ENCODE measurements at places on chromosomes 13 and 19.

DNA sequence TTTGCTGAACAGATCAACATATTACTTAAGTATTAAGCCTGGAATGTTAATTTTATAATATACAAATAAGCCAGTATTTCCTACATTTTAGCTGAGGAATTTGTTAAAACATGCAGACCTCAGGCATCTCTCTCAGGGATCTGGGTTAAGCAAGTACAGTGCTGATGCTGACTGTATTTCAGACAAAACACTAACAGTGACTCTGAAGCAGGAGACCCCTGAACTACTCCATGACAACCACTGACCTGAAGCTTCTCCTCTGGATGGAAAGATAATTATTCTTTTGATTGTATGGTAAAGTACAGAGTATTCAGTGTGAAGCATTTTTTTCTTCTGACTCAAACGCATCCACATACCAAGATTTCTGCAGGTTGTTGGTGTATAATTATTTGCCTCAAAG is 680.8 kb downstream of the LIG4 start:
- no peak for DNase-seq

GRCh38 chr13:67854990-67855389 is 624.9 kb upstream of the PCDH9 start:
- DNase-seq, result no peak

- no peak for DNase-seq
These were observed 34.6 kb downstream of the CEBPG start for GRCh38 chr19:33408116-33408515.

DNA sequence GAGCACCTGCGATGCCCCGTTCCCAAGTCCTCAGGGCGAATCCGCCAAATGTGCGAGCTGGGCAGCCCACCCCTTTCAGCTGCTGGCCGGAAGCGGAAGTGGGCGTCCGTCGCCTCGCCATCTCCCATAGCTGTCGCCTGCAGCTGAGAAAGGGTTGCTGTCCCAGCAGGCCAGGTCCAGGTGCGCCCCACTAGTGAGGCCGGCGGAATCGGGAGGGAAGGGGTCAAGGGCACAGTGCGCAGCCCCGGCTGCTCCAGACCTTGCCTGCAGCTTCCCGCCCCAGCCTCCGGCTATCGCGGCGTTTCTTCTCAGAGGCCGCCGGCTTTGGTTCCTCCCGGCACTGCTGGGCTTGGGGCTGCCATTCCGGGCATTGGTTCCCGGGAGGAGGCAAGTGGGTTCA is at the start of gene ZNF177:
ZNF177 (plus strand) TSS at position 109 of the 400 bp plus-strand sequence. CDS start 15,299 bp downstream, outside the sequence.
- no peak for DNase-seq

GRCh38 chr13:48729856-48730255 is 76.1 kb downstream of the CYSLTR2 start:
- DNase-seq, result no peak

GRCh38 chr19:18992696-18993095 is 40.6 kb downstream of the SUGP2 start:
- no peak for DNase-seq

DNA sequence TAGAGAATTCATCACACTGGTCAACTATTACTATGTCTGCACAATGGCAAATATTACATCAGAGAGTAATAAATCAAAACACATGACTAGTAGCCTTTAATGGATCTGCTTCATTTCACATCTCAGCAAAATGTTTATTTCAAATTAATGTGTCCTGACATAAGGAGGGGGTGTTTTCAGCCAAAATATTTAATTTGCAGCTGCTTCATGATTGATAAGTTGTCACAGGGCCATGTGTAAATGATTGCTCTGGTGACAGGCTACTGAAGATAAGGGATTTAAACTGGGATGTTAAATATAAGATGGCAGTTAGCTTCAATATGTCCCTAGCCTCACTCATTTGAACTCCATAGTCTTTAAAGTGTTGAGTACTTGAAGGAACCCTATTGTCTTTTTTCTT is 303.3 kb downstream of the OXGR1 start:
- DNase-seq, result no peak

GRCh38 chr13:77894743-77895142 is 23.9 kb downstream of the EDNRB start:
- DNase-seq, result no peak

DNA sequence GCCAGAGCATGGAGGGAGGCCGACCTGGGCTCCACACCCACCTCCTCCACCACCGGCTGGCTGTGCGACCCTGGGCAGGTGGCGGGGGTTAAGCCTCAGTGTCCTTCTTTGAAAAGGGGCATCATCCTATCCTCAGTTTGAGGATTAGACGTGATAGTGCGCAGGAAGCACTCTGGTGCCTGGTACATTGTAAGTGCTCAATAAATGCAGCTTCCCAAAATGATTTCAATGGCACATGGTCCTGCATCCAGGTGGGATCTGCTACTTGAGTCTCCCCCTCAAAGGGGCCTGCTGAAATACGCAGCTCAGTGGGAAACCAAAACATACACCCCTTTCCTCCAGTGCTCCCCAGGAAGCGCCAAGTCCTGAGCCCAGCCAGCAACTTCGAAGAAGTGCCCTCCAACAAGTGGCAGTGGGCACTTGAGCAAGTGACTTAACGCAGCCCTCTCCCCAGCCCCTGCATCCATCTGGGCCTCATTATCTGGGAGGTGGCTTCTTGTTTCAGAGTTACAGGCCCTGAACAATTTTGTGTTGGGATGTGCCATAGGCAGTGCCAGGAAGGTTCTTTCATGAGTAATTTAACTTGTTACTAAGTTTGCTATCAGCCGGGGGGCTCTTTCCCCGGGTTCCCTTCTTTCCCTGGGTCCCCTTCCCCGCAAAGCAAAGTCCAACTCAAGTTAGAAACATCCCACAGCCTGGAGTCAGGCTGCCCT is 17.9 kb downstream of the ACTN4 start:
- DNase-seq, result no peak

DNA sequence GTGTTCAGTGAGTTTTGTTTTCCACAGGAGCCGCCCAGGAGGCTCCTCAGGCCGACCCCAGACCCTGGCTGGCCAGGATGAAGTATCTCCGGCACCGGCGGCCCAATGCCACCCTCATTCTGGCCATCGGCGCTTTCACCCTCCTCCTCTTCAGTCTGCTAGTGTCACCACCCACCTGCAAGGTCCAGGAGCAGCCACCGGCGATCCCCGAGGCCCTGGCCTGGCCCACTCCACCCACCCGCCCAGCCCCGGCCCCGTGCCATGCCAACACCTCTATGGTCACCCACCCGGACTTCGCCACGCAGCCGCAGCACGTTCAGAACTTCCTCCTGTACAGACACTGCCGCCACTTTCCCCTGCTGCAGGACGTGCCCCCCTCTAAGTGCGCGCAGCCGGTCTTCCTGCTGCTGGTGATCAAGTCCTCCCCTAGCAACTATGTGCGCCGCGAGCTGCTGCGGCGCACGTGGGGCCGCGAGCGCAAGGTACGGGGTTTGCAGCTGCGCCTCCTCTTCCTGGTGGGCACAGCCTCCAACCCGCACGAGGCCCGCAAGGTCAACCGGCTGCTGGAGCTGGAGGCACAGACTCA is 12.9 kb downstream of the B3GNT3 start:
- DNase-seq, result no peak

DNA sequence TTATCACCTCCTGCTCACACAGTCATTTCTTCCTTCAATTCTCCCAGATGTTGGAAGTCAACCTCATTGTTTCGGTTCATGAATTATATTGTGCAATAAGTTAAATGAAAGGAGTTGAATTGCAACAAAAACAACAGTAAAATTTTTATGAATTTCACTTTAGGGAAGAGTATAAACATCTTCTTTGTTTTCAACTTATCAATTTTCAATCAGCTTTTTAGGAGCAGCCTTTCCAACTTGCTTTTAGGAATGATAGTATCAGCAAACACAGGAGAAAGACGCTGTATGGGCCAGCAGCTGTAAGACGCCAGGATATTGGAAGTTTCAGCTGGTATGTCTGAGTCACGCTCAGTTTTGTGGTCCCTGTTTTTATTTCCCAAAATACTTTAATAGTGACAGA is 132.5 kb upstream of the ARGLU1 start:
- no peak for DNase-seq

DNA sequence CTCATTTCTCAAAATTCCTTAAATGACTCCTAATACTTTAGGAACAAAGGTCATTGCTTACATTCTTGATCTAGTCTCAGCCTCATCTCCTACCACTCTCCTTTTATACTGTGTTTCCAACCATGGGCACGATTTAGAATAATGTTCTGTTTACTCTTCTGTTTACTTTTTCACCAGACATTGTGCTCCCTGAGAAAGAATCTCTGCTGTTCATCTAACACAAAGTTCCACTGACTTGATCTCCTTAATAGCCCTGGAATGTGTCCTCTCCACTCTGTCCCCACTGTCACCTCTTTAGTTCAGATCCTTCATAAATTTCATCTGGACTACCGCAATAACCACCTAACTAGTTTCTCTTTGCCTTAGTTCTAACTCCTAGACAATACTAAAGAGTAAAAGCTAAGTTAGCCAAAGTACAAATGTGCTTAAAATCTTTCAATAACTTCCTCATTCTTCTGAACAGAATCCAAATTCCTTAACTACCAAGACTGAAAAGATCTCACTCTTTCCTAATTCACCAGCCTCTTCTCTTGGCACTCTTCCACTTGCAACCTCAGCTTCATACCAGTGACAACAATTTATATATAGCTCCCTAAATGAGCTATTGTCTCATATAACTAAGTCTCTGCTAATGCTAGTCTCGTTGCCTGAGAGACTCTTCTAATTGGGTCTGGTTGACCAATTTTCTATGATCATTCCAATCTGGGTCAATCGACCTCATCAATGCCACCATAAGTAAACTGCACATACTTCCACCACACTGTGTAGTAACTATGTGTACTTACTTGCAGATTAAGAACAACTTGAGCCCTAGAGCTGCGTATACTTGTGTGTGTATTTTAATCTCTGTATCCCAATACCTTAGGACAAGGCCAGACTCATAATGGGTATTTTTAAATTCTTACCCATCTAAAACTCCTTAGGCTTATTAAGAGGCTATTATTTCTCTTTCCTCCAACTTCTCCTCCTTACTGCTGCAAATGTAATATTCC is 179.9 kb downstream of the VWA8 start:
- DNase-seq, result no peak

- no peak for DNase-seq
These were observed 930.5 kb upstream of the MIR17HG start for GRCh38 chr13:90416938-90417337.

- no peak for DNase-seq
These were observed 169.7 kb downstream of the KLF5 start for GRCh38 chr13:73228546-73228945.

- no peak for DNase-seq
These were observed 13.7 kb downstream of the ZNF461 start for GRCh38 chr19:36652958-36653357.

DNA sequence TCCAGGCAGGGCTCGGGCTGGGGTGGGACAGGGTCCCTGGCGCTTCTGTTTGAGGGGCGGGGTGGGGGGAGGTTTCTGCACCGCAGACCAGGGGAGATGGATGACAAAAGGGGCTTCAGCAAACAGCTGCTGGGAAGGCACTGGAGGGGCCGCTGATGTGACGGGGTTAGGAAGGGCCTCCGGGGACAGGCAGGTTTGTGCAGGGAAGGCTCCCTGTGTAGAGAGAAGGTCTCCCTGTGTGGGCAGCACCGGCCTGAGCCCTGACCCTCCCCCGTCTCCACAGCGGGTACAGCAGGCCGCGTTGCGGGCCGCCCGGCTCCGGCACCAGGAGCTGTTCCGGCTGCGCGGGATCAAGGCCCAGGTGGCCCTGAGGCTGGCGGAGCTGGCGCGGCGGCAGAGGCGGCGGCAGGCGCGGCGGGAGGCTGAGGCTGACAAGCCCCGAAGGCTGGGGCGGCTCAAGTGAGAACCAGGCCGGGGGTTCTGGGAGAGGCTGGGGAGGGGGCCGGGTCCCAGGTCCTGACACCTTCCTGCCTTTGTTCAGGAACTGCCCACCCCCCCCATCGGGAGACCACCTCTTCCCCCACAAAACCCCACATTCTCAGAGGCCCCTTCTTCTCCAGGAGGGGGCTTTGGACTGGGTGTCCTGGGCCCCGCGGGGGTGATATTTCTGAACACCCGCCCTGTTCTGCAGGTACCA is 9.9 kb downstream of the NOP53 start:
- no peak for DNase-seq

DNA sequence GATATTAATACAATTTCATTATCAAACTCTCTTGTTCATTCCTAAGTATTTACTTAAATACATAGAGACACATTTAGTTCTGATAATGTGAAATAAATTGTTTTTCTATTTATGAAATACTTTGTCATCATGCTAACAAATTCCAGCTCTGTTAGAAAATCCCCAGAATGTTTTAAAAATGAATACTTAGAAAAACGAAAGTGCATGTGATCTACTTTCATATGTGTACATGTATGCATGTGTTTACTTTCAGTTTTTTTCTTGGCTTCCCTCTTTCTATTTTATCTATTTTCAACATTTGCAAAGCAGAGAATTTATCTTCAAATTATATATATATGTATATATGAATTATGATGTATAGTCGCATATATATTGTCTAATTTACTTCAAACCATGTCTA is 1110.0 kb upstream of the PCDH20 start:
- DNase-seq, result no peak

GRCh38 chr13:51065372-51066090 is 45.5 kb downstream of the C13orf42 start:
- no peak for DNase-seq

DNA sequence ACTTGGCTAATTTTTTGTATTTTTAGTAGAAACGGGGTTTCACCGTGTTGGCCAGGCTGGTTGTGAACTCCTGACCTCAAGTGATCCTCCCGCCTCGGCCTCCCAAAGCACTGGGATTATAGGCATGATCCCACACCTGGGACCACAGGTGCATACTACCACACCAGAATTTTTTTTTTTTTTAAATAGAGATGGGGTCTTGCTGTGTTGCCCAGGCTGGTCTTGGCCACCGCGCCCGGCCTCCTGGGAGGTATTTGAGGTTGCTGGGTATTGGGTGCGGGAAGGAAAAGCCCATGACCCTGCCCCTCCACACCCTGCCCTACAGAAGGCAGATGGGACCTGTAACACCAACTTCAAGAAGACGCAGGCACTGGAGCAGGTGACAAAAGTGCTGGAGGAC is 13.6 kb downstream of the ACTMAP start:
- DNase-seq, result no peak

DNA sequence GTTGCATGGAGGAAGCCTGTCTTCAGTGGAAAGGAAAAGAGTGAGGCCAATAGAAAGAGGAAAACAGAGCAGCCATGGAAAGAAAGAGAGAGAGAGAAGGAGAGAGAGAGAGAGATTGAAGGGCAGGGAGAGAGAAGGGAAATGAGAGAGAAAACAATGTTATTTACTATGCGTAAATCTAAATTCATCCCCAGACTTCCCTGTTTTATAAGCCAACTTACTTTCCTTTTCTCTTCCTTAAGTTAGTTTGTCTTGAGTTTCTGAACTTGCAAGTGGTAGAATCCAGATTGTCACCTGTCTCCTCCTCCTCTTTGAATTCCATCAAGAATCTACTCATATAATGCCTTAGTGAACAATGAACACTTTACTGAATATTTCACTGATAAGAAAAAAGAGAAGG is 16.8 kb upstream of the RCBTB2 start:
- no peak for DNase-seq

- DNase-seq, result no peak
These were observed 85.7 kb downstream of the PTPRS start for GRCh38 chr19:5254944-5255343.

DNA sequence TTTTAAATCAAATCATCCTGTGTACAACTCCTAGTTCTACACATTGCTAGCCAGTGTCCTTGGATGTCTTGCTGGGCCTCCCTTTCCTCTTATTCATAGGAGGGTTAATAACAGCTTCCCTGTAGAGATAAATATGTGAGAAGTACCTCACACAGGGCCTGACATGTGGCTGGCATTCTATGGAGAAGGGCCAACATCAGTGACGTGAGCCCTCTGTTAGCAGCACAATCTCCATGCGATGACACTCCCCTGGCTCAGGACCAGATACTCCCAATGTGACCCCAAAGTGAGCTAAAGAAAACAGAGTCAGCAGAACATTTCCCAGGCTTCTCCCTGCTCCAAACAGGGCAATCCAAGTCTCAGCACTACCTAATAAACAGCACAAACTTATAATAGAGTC is 818.4 kb downstream of the DIAPH3 start:
- no peak for DNase-seq
